ENCODE measurements at places on chromosomes 1 and 21.

GRCh38 chr1:177170756-177171535 lies at the start of gene BRINP2:
Gene BRINP2, plus strand, starts transcription at chr1:177170958. Its CDS starts 58,919 bp downstream, at chr1:177229877.
- no peak for DNase-seq

GRCh38 chr1:203171341-203172183 lies 4.1 kb downstream of the MYBPH start:
- no peak for DNase-seq

DNA sequence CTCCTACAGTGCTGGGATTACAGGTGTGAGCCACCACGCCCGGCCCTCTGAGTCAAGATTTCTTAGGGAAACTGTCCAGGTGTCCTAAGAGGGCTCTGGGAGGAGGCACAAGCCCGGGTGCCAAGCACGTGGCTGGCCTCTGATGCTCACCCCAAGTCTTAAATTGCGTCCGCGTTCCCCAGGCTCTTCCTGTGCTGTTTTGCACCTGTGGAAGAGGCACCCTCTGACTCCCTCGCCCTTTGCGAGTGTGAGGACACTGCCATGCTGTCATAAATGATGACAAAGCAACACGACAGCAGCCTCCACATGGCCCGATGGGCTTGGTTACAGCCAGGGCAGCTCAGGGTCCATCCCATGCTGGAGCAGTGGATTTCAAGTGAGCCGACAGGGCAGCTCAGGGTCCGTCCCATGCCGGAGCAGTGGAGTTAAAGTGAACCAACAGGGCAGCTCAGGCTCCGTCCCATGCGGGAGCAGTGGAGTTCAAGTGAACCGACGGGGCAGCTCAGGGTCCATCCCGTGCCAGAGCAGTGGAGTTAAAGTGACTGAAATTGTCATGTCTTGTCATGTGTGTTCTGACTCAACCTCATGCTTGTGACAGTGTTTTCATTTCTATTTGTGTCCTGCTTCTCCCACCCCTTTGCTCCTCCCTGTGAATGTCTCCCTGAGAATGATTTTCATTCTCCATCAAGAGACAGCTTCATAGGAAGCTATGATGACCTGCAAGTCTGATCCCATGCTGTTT lies 33.9 kb downstream of the PCNT start:
- no peak for DNase-seq

DNA sequence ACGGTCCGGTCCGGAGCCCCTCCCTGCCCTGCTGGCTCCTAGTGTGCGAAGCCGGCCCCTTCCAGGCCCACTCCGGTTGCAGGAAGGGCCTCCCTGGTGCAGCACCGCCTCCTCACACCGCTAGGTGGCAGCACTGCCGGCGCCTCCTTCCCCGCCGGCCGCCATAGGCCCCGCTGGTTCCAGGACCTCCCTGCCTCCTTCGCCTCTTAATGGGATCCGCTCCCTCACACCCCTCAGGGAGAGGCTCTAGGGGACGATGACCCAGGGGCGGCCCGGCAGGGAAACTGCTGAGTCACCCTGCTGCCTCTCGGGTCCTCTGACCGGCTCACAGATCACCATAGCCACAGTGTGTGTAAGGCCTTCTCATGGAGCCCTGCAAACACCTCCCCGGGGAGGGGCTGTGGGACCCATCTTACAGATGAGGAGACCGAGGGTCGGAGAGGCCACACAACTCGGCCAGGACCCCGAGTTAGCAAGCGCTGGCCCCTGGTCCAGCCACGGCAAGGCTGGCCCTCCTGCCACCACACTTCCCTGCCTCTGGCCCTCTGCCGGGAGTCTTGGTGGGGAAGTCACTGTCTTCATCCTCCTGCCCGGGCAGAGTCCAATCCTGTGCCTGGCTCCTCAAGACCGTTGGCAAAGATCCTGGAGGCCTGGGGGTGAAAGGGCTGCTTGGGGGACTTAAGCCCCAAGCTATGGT lies 1.6 kb upstream of the AJAP1 start:
- DNase-seq = peak; percentile 88

DNA sequence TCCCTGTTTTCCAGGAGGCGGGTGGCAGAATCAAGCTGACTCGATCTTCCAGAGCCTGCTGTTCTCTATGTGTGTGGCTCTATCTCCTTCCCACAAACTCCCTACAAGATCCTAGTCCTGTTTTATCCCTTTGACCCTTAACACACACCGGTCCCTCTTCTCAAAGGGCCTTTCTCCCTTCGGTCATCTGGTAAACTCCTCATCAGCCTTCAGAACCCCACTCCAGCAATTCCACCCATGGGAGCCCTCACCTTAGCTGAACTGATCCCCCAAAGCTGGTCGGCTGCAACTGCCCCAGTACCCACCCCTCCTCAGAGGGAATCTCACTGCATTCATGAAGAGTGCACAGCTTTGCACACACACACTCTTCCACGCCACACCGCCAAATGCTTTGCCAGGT lies 184.9 kb downstream of the IGSF21 start:
- no peak for DNase-seq

- no peak for DNase-seq
These were observed 49.2 kb downstream of the RALGPS2 start for GRCh38 chr1:178774263-178774662.

DNA sequence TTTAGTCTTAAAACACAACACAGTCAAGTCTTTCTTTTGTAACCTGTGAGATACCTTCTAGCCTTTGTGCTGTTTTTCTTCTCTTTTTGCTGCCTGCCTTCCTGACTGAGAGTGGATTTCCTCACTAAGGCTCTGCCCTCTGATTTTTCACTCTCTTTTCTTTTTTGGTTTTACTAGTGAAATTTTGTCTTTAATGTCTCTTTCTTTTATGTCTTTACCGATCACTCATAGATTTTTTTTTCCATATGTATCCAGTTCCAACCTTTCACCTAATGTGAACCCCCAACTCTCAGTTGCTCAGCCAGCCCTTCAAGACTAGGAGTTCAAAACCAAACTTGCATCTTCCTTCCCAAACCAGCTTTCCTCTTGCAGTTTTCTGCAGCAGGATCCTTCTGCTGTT lies 6.5 kb downstream of the LGALS8 start:
- DNase-seq = no peak

- DNase-seq = no peak
These were observed 30.3 kb downstream of the NIBAN1 start for GRCh38 chr1:184943998-184944397.

- no peak for DNase-seq
These were observed 62.9 kb upstream of the SELENON start for GRCh38 chr1:25737130-25737529.

- no peak for DNase-seq
These were observed 134.9 kb downstream of the LTN1 start for GRCh38 chr21:28857752-28858151.

GRCh38 chr1:43521756-43522155 lies 8.9 kb upstream of the PTPRF start:
- no peak for DNase-seq

GRCh38 chr1:184970691-184971161 lies 3.6 kb downstream of the NIBAN1 start:
- no peak for DNase-seq

GRCh38 chr1:195085196-195085595 lies 1523.0 kb downstream of the KCNT2 start:
- DNase-seq = no peak

GRCh38 chr21:31382060-31382459 lies 38.0 kb upstream of the TIAM1 start:
- no peak for DNase-seq

DNA sequence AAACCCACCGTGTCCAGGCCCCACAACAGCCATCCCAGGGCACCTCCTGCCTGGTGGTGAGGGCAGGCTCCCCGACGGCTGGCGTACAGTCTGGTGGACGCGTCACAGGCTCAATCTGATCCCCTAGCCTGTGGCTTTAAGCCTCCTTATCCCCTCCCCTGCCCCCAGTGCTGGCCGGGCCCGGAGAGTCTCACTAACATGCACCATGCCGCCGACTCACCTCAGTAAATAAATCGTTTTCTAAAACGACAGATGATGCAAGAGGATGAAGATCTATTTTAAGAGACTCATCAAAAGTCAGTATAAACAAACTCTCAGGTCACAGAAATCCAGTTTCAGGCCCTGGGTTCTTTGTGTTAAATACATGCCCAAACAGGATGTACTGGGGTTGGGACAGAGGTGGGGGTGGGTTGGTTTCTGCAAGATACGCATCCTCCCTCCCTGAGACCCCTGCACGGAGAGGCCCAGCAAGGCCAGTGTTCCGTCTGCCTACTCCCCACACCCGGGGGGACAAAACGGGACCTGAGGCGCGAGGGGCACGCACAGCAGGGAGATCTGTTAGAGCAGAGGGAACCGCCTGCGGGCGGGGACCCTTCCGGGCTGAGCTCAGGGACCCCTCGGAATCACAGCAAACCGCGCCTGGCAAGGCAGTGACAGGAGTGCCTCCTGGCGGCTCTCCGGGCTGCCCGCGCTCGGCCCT lies 3.1 kb downstream of the PANK4 start:
- DNase-seq = peak; percentile 77

GRCh38 chr1:117794073-117794472 lies 135.3 kb downstream of the GDAP2 start:
- DNase-seq = no peak

DNA sequence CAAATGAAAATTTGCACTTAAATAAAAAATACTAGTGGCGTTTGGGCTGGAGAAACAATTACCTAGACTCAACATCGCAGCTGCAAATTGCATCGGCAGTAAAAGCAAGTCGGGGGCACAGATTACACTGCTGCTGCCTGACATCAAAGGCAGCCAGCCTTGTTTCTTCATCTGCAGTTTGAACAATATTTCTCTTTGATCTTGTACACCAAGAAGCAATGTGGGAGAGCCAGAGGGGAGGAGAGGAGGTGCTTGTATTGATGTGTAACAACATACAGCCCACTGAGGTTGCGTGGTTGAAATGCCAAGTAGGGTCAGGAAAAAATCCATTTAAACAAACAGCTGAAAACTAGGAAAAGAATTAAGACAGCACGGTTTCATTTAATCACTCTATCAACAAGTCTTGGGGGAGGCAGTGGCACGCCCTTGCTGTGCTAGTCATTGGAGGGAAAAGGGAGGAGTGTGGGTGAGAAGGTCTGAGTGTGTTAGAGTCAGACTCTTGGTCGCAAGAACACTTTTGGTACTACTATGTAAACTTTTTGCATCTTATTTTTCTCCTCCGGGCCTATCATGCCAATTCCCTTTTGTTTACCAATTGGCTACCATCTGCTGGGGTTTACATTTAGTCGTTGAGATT lies 456.5 kb downstream of the OMA1 start:
- DNase-seq = no peak

- DNase-seq = no peak
These were observed 25.5 kb downstream of the TNR start for GRCh38 chr1:175717610-175718540.

- peak; percentile 67 for DNase-seq
These were observed 7.1 kb downstream of the HPCA start for GRCh38 chr1:32893198-32894018.

DNA sequence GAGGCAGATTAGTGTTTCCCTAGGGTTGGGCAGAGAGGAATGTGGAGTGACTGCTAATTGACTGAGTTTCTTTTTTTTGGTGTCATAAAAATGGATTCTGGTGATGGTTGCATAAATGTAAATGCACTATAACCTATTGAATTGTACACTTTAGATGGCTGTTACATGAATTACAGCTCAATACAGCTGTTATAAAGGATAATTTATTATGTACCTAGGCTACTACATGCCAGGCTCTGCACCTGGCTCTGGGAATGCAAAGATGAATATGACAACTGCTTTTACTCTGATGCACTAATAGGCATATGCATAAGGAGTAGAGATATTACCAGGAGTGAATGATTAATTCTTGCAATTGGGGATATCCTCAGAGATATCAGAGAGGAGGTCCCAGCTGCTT lies 345.3 kb downstream of the PTBP2 start:
- DNase-seq = no peak

GRCh38 chr1:26907071-26907917 lies 6.5 kb downstream of the NR0B2 start:
- DNase-seq = no peak

GRCh38 chr1:111930356-111930755 lies 59.1 kb downstream of the KCND3 start:
- DNase-seq = no peak

DNA sequence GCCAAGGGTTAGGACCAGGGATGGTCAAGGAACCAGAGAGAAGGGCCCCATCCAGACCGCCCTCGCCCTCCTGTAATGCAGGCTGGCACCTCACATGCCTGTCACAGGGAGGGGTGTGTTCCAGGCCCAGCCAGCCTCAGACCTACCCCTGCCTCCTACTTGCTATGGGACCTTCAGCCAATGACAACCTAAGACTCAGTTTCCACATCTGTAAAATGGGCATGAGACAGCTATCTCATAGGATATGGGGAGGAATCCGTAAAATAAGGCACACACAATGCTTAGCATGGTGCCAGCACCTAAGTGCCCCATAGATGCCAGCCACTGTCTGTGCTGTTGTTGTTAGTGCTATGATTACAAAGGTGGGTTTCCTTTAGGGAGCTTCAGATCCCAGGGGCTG lies 7.9 kb downstream of the KIF17 start:
- no peak for DNase-seq

GRCh38 chr1:187491082-187491720 lies 662.5 kb downstream of the PLA2G4A start:
- DNase-seq = no peak

DNA sequence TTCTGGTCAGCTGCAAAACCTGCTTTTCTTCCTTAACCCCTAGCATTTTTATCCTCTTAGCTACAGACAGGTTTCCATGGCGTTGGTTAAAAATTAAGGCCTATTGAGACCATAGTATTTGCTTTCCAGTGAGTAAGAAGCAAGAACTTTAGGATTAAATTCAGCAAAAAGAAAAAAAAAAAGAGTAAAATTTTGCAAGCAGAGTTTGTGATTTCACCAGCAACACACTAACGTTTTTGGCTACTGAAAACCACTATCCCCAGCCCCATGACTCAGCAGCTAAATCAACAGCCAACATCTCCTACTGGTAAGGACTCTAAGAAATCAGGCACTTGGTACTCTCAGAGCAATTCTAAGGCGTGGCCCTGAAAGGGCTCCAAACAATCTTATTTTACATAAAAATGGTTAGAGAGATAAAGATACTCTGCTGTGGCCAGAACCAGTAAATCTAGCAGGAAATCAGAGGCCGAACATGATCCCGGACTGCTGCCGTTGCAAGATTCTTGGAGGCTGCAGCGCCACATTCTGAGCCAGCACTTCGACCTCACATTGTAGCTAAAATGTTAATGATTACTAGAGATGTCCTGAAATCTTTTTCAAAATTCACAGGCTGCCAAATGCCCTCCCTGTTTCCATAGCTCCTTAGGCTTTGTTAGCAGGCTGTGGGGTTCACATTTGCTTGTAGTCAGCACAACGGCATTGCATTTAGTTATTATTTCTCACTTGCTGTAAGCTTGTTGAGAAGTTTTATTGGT lies 1.6 kb upstream of the ENO1 start:
- DNase-seq = no peak

- DNase-seq = peak; percentile 41
These were observed 1.6 kb downstream of the PPP1R15B start for GRCh38 chr1:204409836-204410687.

GRCh38 chr1:21447311-21447710 lies 7.4 kb downstream of the NBPF3 start:
- DNase-seq = no peak

- DNase-seq = no peak
These were observed 51.3 kb downstream of the DHRS3 start for GRCh38 chr1:12566484-12567287.

- DNase-seq = no peak
These were observed 103.8 kb downstream of the RUNX1 start for GRCh38 chr21:34945288-34945687.
